T-helper 2 cell (primary cell): ENCODE measurements at places on chromosomes 1 and 21.

- DNase-seq: no peak
Observed at GRCh38 chr1:230502996-230503395, 76.9 kb upstream of the PGBD5 start.

DNA sequence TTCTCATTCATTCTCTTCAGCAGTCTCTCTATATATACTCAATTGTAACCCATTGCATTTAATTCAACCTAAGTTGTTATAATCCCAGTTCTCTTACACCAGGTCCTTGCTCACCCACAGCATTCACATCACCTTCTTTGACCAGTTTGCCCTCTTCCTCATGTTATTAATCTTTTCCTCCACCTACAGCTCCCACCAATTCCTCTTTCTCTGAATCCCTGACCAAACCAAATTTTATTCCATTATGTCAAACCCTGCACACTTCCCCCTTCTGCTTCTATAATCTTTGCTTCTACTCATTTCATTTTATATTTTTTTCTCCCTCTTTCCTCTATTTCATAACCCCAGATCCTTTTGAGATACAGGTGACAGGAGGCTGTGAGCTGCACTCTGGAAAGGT lies 1.4 kb downstream of the CD1A start:
- DNase-seq: no peak

DNA sequence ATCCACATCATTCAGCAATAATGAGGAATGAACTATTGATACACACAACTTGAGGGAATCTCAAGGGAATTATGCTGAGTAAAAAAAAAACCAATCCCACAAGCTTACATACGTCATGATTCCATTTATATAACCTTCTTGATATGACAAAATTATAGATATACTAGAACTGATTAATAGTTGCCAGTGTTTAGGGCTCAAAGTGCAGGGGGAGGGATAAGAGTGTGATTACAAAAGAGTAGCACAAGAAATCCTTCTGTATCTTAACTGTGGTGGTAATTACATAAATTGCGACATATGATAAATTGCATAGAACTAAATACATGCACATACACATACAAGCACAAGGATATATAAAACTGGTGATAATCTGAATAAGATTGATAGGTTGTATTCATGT lies 13.5 kb downstream of the DIRAS3 start:
- DNase-seq: no peak

- no peak for DNase-seq
Observed at GRCh38 chr1:111943846-111944749, 45.4 kb downstream of the KCND3 start.

DNA sequence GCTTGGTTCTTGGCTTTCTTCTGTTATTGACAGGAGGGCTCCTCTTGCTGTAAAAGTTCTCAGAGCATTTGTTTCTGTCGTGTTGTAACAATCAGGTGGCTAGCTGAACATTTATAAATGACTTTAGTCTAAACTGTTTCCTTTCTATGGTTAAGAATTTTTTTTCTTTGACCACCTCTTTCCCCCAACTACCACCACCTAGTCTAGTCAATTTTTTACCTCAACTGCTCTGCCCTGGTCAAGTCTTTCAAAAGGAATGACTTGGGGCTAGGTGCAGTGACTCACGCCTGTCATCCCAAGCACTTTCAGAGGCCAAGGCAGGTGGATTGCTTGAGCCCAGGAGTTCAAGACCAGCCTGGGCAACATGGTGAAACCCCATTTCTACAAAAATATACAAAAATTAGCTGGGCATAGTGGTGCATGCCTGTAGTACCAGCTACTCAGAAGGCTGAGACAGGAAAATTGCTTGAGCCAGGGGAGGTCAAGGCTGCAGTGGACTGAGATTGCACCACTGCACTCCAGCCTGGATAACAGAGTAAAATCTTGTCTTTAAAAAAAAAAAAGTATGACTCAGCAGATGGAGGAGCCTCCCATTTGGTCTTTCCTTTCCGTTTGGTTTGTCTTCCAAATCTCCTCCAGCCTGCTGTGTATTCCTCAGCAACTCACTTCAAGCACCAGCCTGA lies 40.7 kb downstream of the MAP3K21 start:
- no peak for DNase-seq

- DNase-seq: no peak
Observed at GRCh38 chr1:155499953-155500639, 62.5 kb downstream of the ASH1L start.

GRCh38 chr1:76959556-76959955 lies 92.3 kb downstream of the ST6GALNAC5 start:
- DNase-seq: no peak

DNA sequence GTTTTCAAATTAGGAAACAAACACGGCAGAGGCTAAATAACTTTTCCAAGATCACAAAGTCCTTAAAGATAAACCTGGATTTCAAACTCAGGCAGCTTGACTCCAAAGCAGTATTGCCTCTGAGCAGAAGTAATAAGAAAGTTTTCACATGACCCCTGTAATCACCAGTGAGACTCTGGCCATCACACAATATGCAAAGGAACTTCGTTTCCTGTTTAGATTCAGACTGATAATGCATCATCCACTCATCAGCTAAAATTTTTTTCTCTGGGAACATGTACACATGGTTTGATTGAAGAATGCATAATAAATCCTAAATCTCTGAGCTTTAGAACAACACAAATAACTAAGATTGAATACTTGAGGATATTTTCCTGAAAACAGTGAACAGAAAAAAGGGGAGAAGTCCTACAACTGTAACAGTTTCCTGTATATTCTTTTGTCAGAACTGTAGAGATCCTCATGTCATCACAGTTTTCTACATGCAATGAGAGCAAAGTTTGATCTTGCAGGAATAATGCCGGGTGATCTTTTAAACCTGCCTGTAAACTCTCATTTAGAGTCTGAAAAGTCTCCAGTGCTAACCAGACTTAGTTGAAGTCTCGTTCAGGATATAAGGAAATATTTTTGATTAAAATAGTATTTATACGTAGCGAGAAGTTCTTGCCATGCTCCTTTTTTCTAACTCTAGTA lies 225.3 kb downstream of the SPATA17 start:
- DNase-seq: no peak

GRCh38 chr21:15701830-15702229 lies 28.0 kb upstream of the USP25 start:
- no peak for DNase-seq

- DNase-seq: peak; percentile 17
Observed at GRCh38 chr1:184972315-184973055, 1.8 kb downstream of the NIBAN1 start.

GRCh38 chr21:39666681-39667315 lies 54.1 kb downstream of the B3GALT5 start:
- DNase-seq: no peak

DNA sequence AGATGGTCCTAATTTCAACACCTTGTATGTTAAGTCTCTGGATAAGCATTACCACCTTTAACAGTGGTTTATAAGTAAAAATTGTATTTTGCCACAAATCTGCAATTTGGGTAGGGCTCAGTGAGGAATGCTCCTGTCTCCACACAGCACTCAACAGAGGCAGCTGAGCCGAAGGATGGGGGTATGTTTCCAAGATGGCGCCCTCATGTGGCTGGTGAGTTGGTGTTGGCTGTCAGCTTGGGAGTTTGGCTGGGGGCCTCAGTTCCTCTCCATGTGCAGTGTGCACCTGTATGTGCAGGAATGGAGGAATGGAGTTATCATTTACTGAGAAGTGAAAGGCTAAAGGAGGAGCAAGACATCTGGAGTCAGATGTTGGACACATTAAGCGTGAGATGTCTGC lies 136.8 kb downstream of the GABPA start:
- DNase-seq: no peak

- DNase-seq: no peak
Observed at GRCh38 chr1:6270401-6270800, 9.5 kb upstream of the GPR153 start.

- no peak for DNase-seq
Observed at GRCh38 chr1:224433041-224433691, 1.4 kb downstream of the WDR26 start.

- DNase-seq: no peak
Observed at GRCh38 chr1:57470036-57470435, 46.2 kb upstream of the DAB1 start.

- no peak for DNase-seq
Observed at GRCh38 chr1:47991673-47992072, 5.5 kb downstream of the TRABD2B start.

DNA sequence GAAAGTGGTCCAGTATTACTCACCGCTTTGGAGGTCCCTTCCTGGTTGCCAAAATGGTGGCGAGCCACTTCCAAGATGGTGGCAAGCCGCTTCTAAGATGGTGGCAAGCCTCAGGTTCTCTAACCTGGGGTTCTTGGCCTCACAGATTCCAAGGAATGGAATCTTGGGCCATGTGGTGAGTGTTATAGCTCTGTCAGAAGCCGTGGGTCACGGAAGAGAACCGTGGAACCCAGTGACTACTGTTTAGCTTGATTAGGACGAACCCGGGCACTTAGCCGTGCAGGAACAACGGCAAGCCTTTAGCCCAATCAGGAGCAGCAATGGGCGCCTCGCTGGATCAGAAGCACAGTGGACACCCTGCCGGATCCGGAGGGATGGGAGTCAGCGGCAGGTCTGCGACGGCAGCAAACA lies 356.2 kb upstream of the TMPRSS15 start:
- DNase-seq: no peak

GRCh38 chr1:231982871-231983587 lies 356.4 kb downstream of the DISC1 start:
- DNase-seq: no peak

DNA sequence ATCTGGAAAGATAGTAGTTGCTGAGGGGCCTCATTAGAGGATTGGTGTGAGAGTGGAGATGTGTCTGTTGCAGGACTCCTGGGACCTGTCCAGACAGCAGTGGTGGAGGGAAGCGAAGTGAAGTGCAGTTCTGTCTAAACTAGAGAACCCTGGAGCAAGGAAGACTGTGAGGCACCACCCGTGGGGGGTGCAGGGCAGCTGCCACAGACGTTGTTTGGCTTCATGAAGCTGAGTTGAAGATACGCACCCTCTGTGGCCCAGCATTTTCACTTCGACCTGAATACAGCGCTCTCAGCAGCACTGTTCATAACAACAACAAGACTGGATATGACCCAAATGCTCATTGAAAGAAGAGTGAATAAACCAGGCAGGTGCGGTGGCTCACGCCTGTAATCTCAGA lies 29.3 kb downstream of the ABCG1 start:
- no peak for DNase-seq

DNA sequence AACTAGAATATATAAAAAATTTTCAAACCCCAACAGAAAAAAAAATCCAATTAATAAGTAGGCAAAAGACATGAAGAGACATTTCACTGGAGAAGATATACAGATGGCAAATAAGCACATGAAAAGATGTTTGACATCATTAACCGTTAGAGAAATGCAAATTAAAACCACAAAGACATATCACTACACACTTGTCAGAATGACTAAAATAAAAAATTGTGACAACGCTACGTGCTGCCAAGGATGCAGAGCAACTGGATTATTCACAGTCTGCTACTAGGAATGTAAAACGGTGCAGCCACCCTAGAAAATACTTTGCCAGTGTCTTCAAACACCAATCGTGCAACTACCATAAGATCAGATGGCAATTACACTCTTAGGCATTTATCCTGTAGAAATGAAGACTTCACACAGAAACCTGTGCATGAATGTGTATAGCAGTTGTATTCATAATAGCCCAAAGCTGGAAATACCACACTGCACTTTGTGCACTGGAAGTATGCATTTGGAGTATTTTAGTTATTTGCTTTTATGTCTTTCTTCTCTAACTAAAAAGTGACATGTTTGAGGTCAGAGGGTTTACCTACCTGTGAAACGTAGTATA lies 75.3 kb upstream of the PALMD start:
- no peak for DNase-seq

- DNase-seq: peak; percentile 9
Observed at GRCh38 chr1:90964444-90965035, 57.3 kb downstream of the ZNF644 start.

- DNase-seq: no peak
Observed at GRCh38 chr1:54377040-54377691, 29.0 kb downstream of the SSBP3 start.

DNA sequence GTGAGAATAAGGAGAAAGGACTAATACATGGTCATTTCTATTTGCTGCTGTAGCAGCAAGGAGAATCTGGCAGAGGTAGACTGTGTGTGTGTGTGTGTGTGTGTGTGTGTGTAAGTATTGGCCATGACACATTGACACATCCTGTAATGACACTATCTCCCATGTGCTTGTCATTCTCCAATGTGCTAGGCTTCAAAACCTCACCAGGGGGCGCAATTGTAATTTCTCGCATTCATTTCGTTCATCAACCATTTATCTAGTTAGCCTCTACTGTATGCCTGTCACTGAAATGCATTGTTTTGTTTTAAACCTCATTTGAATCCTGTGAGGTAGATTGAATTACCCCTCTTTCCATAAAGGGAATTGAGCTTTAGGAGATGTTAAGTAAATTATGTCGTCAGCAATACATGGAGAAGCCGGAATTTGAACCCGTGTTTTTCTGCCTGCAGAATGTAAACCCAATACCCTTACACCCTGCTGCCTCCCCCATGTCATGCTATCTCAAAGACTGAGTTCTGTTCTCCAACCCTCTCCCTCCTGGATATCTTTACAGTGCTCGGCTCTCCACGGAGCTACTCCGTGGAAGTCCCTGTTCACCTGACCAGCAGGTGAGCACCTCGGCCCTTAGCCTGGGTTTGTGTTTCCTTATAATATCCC lies 100.8 kb downstream of the UCK2 start:
- peak; percentile 19 for DNase-seq

- DNase-seq: no peak
Observed at GRCh38 chr1:16279186-16279585, 42.2 kb upstream of the CPLANE2 start.

- no peak for DNase-seq
Observed at GRCh38 chr1:234996245-234996757, 132.3 kb downstream of the TOMM20 start.

DNA sequence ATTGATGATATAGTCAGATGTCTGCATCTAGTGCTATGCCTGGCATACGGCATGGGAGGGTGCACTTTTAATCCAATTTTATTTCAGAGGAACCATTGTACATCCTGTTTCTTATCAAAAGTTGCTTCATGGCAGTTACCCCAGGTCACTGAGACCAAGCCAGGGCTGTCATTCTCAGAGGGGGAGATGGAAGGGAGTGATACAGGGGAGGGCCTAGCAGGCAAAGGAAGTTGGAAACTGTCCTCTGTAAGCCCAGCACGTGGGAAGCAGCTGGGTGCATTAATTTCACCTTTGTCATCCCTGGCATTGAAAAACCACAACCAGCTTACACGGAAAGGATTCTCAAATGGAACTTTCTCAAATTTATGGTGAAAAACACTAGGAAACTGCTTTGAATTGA lies 458.7 kb upstream of the ADAMTS5 start:
- DNase-seq: no peak

DNA sequence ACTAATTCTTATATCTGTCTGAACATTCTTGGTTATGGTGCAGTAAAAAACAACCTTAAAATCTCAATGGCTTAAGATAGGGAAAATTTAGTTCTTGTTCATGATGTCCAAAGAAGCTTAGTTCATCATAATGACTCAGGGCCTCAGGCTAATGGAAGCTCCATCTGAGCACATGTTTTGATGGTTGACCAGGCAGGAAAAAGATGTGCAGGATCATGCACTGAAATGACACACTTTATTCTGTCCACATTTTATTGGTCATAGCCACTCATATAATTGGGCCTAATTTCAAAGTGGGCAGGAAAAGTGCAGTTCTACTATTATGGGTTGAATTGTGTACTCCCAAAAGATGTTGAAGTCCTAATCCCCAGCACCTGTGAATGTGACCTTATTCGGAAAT lies 198.2 kb downstream of the CENPF start:
- no peak for DNase-seq

- no peak for DNase-seq
Observed at GRCh38 chr1:159918352-159919200, 6.7 kb downstream of the TAGLN2 start.
